Stimulated activated CD8-positive, alpha-beta memory T cell treated with anti-CD3 and anti-CD28 coated beads, Interleukin-15, amount 100 ng/mL, for 48 hours (primary cell): ENCODE measurements at places on chromosomes 2 and 18.

DNA sequence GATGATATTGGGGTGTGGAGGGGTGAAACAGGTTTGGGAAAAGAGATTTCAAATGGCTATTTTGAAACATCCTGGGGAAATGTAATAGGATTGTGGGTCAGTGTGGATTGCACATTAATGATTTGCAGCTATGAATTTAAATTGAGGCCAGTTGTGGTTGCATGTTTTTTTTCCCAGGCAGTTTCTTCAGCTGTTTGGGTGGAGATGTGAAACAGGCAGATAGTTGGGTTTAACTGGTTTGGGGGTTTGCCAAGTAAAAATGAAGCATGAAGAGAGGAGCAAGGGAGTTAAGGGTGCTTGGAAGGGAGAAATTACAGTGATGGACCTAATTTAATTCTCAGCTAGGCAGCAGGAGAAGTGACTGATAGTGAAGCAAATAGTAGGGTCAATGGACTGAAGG lies 16.8 kb downstream of the GPD2 start:
- DNase-seq: no peak

DNA sequence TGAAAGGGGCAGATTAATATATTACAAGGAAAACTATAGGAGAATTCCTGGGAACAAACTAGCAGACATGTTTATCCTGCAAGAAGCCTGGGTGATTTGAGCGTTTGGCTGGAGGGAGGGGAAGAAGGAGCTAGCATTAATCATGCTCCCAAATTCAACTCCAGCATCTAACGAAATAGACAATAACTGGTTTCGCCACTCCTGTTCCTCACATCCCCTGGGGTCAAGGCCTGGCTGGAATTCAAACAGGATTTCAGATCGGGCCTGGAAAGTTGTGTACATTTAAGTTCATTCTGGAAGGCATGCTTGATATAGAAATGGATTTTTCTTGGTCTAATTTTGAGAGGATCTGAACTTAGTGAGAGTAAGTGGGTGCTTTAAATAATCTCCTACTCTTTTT lies 126.1 kb upstream of the CTAGE1 start:
- no peak for DNase-seq

- DNase-seq: no peak
Measured at GRCh38 chr2:224749136-224749535, 33.0 kb upstream of the CCDC195 start.

- DNase-seq: no peak
Measured at GRCh38 chr18:55503167-55503820, 84.7 kb downstream of the TCF4 start.
